Endothelial cell of umbilical vein (primary cell): ENCODE measurements at places on chromosomes 13 and 19. TPM values are rescaled to one million over a fixed set of nuclear protein-coding genes. Genes with fewer than 3 reads are reported as not detected.

GRCh38 chr13:27012482-27013197, 159.0 kb downstream of the USP12 start:
- H3K27ac ChIP-seq, result no peak overlapping the region
- peaks cover 8% of the 10 kb centered on the region for H3K27me3 ChIP-seq
- no peaks in the 10 kb centered on the region for H3K36me3 ChIP-seq
- no peak for DNase-seq
- H3K4me3 ChIP-seq, result no peak overlapping the region
- H3K4me1 ChIP-seq, result no peaks in the 10 kb centered on the region

GRCh38 chr13:32902874-32903273, 113.3 kb upstream of the KL start:
- no peak for DNase-seq
- H3K27ac ChIP-seq, result no peak overlapping the region

DNA sequence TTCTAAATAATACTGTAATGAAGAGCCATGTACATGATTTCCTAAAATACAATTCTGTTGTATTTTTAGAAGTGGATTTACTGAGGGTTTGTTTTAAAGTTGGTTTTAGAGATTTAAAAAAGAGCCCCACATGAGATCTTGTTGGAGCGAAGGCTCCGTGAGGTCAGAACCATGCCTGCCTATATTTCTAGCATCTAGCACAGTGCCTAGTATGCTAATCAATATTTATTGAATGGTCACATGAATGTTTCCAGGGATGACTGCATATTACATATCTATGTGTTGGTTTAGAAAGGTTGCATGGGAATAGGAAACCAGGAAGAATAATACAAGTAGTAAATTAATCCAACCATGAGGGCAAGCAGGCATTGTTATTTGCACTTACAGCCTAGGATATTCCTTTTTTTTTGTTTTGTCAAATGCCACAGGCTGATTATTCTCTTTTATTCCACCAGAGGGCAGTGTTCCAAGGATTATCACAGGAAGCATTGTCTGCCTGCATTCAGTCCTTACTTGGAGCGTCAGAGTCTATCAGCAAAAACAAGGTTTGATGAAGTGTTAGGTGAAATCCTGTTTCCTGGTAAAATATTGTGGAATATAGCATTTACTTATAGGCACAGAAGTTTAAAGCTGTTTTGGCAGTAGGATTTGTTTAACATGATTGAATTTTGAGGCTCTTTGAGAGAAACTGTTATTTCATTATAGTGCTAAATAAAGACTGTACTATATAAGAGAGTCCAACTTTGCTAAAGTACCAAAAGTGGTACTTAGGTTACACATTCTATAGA, 46.8 kb downstream of the COG3 start:
- peak; percentile 83 for DNase-seq
- peak overlapping the region; percentile 46 for H3K27ac ChIP-seq
- no peaks in the 10 kb centered on the region for H3K27me3 ChIP-seq
- H3K4me3 ChIP-seq, result no peak overlapping the region
- peaks cover 14% of the 10 kb centered on the region for H3K4me1 ChIP-seq

- no peaks in the 10 kb centered on the region for H3K4me1 ChIP-seq
- H3K4me3 ChIP-seq, result no peak overlapping the region
- DNase-seq, result no peak
These were observed 1305.2 kb upstream of the PCDH9 start for GRCh38 chr13:68535329-68535728.

- no peak overlapping the region for H3K4me3 ChIP-seq
- H3K27ac ChIP-seq, result no peak overlapping the region
- H3K4me1 ChIP-seq, result peaks cover 49% of the 10 kb centered on the region
- peaks cover 26% of the 10 kb centered on the region for H3K36me3 ChIP-seq
- H3K27me3 ChIP-seq, result no peaks in the 10 kb centered on the region
- DNase-seq, result no peak
These were observed 11.3 kb downstream of the HNRNPM start for GRCh38 chr19:8456064-8456463.

- H3K4me1 ChIP-seq, result peaks cover 26% of the 10 kb centered on the region
- no peak overlapping the region for H3K27ac ChIP-seq
- DNase-seq, result peak; percentile 59
- H3K36me3 ChIP-seq, result no peaks in the 10 kb centered on the region
- no peaks in the 10 kb centered on the region for H3K27me3 ChIP-seq
These were observed 807 bp downstream of the MISP3 start for GRCh38 chr19:14073261-14073924.

DNA sequence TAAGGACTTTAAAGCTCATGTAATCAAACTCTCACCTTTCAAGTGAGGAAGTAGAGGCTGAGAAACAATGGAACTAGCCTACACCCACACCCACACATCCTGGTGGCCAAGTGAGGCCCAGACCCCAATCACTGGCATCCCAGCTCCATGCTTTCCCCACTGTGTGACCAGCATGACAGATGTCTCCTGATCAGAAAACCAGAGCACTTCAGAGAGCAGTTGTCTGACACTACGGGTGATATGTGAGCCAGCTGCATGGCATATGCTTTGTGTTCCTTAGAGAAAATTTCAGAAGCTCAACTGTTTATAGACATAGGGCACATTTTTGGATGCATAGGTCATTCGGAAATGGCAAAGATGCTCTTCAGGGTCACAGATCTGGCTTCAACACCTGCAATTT, 315.2 kb downstream of the NDFIP2 start:
- H3K27ac ChIP-seq, result no peak overlapping the region
- H3K36me3 ChIP-seq, result no peaks in the 10 kb centered on the region
- H3K4me3 ChIP-seq, result no peak overlapping the region
- H3K4me1 ChIP-seq, result no peaks in the 10 kb centered on the region
- no peak for DNase-seq

- no peaks in the 10 kb centered on the region for H3K36me3 ChIP-seq
- peaks cover 69% of the 10 kb centered on the region for H3K27me3 ChIP-seq
- DNase-seq, result no peak
- H3K4me3 ChIP-seq, result no peak overlapping the region
These were observed 7.7 kb downstream of the CDX2 start for GRCh38 chr13:27961227-27962085.

- no peaks in the 10 kb centered on the region for H3K27me3 ChIP-seq
- H3K36me3 ChIP-seq, result peaks cover 3% of the 10 kb centered on the region
- DNase-seq, result peak; percentile 95
- no peak overlapping the region for H3K4me3 ChIP-seq
- peaks cover 3% of the 10 kb centered on the region for H3K4me1 ChIP-seq
These were observed 9.4 kb downstream of the ZNF546 start for GRCh38 chr19:40006273-40006691.

GRCh38 chr13:112783978-112784371, 94.1 kb downstream of the ATP11A start:
- H3K4me1 ChIP-seq, result peaks cover 2% of the 10 kb centered on the region
- H3K36me3 ChIP-seq, result peaks cover 5% of the 10 kb centered on the region
- no peak for DNase-seq
- H3K4me3 ChIP-seq, result no peak overlapping the region
- H3K27me3 ChIP-seq, result no peaks in the 10 kb centered on the region

GRCh38 chr13:97140611-97141010, 81.5 kb upstream of the MBNL2 start:
- H3K36me3 ChIP-seq, result no peaks in the 10 kb centered on the region
- H3K27ac ChIP-seq, result no peak overlapping the region
- DNase-seq, result no peak
- H3K27me3 ChIP-seq, result no peaks in the 10 kb centered on the region
- peaks cover 19% of the 10 kb centered on the region for H3K4me1 ChIP-seq

- no peaks in the 10 kb centered on the region for H3K4me1 ChIP-seq
- H3K4me3 ChIP-seq, result no peak overlapping the region
- H3K36me3 ChIP-seq, result no peaks in the 10 kb centered on the region
- no peak for DNase-seq
- H3K27me3 ChIP-seq, result no peaks in the 10 kb centered on the region
These were observed 45.1 kb upstream of the SPRY2 start for GRCh38 chr13:80386002-80386401.

DNA sequence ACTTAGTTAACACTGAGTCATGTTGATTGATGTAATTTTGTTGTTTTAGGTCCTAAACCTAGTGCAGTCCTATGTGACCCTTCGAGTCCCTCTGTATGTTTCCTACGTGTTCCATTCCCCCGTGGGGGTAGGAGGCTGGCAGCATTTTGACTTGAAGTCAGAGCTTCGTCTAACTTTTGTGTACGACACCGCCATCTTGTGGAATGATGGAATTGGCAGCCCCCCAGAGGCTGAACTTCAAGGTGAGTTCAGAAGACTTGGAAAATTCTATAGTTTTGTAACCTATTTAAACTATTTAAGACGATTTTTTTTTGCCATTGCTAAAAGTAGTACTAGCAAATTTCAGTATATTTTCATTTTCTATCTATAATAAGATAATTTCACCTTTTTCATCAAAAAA, 117.9 kb downstream of the STOML3 start:
- no peak overlapping the region for H3K4me3 ChIP-seq
- H3K27me3 ChIP-seq, result peaks cover 7% of the 10 kb centered on the region
- H3K27ac ChIP-seq, result no peak overlapping the region
- H3K4me1 ChIP-seq, result no peaks in the 10 kb centered on the region
- no peaks in the 10 kb centered on the region for H3K36me3 ChIP-seq

DNA sequence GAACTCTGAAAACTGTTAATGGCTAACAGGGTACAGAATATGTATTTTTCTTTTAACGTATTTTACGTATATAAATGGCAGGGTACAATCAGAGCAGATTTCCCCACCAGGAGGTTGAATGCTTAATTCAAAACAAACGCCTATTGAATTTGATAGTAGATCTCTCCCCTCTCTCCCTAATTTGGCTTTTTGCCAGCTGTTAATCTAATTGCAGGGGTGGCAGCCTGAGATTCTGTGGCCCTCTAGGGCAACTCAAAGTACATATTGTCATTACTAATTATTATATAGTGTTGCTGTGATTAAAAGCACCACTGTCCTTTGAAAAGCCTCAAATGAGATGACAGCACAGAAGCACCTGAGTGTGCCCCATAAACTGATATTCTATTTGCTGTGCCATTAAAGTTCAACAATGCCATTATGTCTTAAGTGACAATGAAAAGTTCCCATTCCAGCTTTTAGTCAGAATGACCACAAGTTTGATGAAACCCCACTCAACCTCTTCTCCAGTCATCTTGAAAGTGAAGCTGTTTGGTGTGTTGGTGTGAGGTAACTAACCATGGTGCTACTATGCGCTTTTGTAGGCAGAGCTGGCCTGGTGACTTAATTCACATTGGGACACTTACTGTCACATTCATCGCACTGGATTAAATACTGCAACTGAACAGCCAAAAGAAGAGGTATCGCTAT, 351.4 kb downstream of the KCNRG start:
- no peaks in the 10 kb centered on the region for H3K27me3 ChIP-seq
- H3K4me1 ChIP-seq, result peaks cover 20% of the 10 kb centered on the region
- peak; percentile 9 for DNase-seq
- H3K4me3 ChIP-seq, result peak overlapping the region; percentile 45
- H3K36me3 ChIP-seq, result no peaks in the 10 kb centered on the region

DNA sequence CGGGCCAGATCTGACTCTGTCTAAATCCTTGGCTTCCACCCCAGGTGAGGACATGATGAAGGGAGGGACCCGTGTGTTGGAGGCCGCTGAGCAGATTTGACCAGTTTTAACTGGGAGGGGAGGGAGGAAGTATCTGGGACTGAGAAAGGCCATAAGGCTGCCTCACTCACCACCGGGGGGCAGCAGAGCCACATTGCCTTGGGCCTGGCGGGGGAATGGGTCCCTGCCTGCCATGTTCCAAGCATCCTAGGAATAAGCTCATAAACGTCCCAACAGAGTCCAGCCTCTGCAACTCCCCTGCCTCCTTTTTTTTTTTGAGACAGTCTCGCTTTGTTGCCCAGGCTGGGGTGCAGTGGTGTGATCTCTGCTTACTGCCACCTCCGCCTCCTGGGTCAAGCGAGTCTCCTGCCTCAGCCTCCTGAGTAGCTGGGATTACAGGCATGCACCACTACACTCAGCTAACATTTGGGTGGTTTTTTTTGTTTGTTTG, 15.5 kb downstream of the MAST3 start:
- no peaks in the 10 kb centered on the region for H3K27me3 ChIP-seq
- H3K36me3 ChIP-seq, result no peaks in the 10 kb centered on the region
- no peak overlapping the region for H3K27ac ChIP-seq
- no peak overlapping the region for H3K4me3 ChIP-seq
- peaks cover 4% of the 10 kb centered on the region for H3K4me1 ChIP-seq
- DNase-seq, result peak; percentile 80

GRCh38 chr13:83272076-83272475, 610.2 kb downstream of the SLITRK1 start:
- no peak overlapping the region for H3K4me3 ChIP-seq
- no peak for DNase-seq
- no peaks in the 10 kb centered on the region for H3K27me3 ChIP-seq

- no peaks in the 10 kb centered on the region for H3K4me1 ChIP-seq
- H3K27ac ChIP-seq, result no peak overlapping the region
- H3K27me3 ChIP-seq, result peaks cover 4% of the 10 kb centered on the region
- no peak overlapping the region for H3K4me3 ChIP-seq
These were observed 10.9 kb downstream of the SLC46A3 start for GRCh38 chr13:28707629-28708427.

GRCh38 chr13:73259061-73260017, 200.5 kb downstream of the KLF5 start:
- no peak overlapping the region for H3K27ac ChIP-seq
- peaks cover 2% of the 10 kb centered on the region for H3K27me3 ChIP-seq
- peaks cover 3% of the 10 kb centered on the region for H3K4me1 ChIP-seq
- DNase-seq, result no peak

DNA sequence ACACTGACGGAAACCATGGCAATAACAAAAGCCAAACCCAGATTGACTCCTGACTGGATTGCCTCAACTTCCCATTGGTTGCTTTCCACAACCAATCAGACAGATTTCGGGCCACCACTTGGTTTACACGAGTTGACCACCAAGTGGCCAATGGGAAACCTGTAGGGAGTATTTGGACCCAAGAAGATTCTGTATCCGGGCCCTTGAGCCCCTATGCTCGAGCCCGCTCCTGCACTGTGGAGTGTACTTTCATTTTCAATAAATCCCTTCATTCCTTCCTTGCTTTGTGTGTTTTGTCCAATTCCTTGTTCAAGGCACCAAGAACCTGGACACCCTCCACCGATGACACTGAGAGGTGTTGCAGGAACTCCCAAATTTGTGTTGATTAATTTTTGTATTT, 24.1 kb upstream of the URI1 start:
- no peaks in the 10 kb centered on the region for H3K36me3 ChIP-seq
- no peaks in the 10 kb centered on the region for H3K4me1 ChIP-seq
- no peak for DNase-seq
- no peaks in the 10 kb centered on the region for H3K27me3 ChIP-seq

DNA sequence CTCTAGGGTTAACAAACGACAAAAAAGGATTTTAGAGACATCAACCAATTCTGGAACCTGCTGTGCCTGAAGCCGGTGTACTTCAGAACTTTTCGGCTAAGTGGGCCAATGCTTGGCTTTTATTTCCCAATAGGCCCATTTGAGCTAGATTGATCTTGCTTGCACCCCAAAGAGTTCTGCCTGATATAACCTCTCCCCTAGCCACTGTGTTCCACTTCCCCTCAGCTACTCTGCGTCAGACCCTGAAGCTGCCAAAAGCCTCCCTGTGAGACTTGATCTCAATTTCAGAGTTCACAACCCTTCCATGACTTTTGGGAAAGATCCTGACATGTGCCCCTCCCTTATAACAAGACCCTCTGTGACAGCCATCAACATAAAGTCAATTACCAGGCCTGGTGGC, 5.6 kb upstream of the SIGLEC14 start:
- no peak overlapping the region for H3K27ac ChIP-seq
- H3K36me3 ChIP-seq, result no peaks in the 10 kb centered on the region
- no peak for DNase-seq

Gene PLK5
- not detected in 2 replicates for total RNA-seq

Gene PLVAP
- 5.7 and 11.1 TPM in 2 replicates for total RNA-seq

Gene TTC9B
- total RNA-seq, result not detected in 2 replicates

Gene SIGLEC8
- total RNA-seq, result not detected in 2 replicates

Gene ZNF333
- total RNA-seq, result 17.1 and 19.7 TPM in 2 replicates

Gene DHDH
- total RNA-seq, result not detected in 2 replicates

Gene ZNF91
- 12.4 and 17.0 TPM in 2 replicates for total RNA-seq

Gene NTF4
- total RNA-seq, result not detected in 2 replicates

Gene CGB5
- total RNA-seq, result not detected in 2 replicates
